ENCODE measurements at places on chromosomes 3 and 15.
A peak's percentile ranks its signal among the peaks of the same experiment; 100 is the strongest.

DNA sequence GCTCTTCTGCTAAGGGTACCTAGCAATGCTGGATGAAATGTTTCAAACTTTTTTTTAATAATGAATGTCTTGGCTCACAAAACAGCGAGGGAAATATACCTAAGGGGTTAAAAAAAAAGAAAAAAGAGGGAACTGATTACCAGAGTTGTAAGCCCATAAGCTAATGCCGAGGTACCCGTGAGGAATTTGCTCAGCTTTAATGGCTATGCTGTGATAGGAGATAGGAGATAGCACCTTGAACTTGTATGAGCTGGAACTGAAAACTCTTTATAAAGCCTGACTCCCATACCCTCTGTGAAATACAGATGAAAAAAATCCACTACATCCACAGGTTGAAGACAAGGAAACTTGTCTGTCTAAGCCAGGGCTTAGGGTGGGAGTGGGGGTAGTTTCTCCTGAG lies 13.9 kb downstream of the GRAMD1C start:
- no peak overlapping the region for H3K27ac ChIP-seq
- H3K4me1 ChIP-seq: no peaks in the 10 kb centered on the region
- H3K36me3 ChIP-seq: no peaks in the 10 kb centered on the region
- peak; percentile 20 for DNase-seq

GRCh38 chr15:80891006-80891405 lies 98.6 kb downstream of the MESD start:
- DNase-seq: no peak
- no peak overlapping the region for H3K27ac ChIP-seq
- peaks cover 3% of the 10 kb centered on the region for H3K27me3 ChIP-seq
- H3K4me1 ChIP-seq: peaks cover 2% of the 10 kb centered on the region
- H3K4me3 ChIP-seq: no peak overlapping the region
- H3K36me3 ChIP-seq: peaks cover 2% of the 10 kb centered on the region

GRCh38 chr15:60555291-60555690 lies 76.3 kb upstream of the ICE2 start:
- peaks cover 47% of the 10 kb centered on the region for H3K36me3 ChIP-seq
- no peak overlapping the region for H3K27ac ChIP-seq
- H3K4me3 ChIP-seq: no peak overlapping the region
- H3K27me3 ChIP-seq: no peaks in the 10 kb centered on the region
- DNase-seq: no peak

- no peak overlapping the region for H3K4me3 ChIP-seq
- no peak overlapping the region for H3K27ac ChIP-seq
- H3K4me1 ChIP-seq: peaks cover 2% of the 10 kb centered on the region
- peak; percentile 51 for DNase-seq
- no peaks in the 10 kb centered on the region for H3K27me3 ChIP-seq
Observed at GRCh38 chr3:177379045-177379444, 181.8 kb upstream of the TBL1XR1 start.

- H3K4me3 ChIP-seq: no peak overlapping the region
- DNase-seq: no peak
- no peak overlapping the region for H3K27ac ChIP-seq
- peaks cover 2% of the 10 kb centered on the region for H3K27me3 ChIP-seq
- H3K4me1 ChIP-seq: no peaks in the 10 kb centered on the region
Observed at GRCh38 chr3:194885766-194886165, 200.1 kb downstream of the FAM43A start.

DNA sequence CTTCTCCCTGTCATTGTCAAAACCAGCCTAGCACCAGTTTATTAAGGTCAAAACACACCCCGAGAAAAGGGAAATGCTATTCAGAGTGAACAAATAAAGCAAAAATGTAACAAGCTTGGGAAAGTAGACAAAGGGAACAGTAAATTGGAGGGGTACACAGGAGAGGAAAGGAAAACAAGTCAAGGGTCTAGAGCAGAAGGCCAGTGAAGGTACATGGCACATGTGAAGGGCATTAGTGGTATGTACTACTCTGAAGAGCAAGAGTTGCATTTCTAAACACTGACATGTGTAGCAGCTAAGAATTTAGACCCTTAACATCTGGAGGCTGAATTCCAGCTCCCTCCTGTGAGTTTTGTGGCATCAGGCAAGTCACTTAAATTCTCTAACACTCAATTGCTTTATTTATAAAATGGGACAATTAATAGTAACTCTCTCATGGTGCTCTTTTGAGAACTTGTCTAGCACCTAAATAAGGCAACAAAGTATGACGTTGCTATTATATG lies 244.3 kb upstream of the ADAMTS9 start:
- no peaks in the 10 kb centered on the region for H3K36me3 ChIP-seq
- no peaks in the 10 kb centered on the region for H3K4me1 ChIP-seq

- H3K27me3 ChIP-seq: peaks cover 56% of the 10 kb centered on the region
- peak; percentile 79 for DNase-seq
- peak overlapping the region; percentile 93 for H3K4me3 ChIP-seq
- peaks cover 18% of the 10 kb centered on the region for H3K4me1 ChIP-seq
- H3K27ac ChIP-seq: peak overlapping the region; percentile 72
- H3K36me3 ChIP-seq: no peaks in the 10 kb centered on the region
Observed at GRCh38 chr3:159763011-159763601, 225.5 kb upstream of the IL12A start.

DNA sequence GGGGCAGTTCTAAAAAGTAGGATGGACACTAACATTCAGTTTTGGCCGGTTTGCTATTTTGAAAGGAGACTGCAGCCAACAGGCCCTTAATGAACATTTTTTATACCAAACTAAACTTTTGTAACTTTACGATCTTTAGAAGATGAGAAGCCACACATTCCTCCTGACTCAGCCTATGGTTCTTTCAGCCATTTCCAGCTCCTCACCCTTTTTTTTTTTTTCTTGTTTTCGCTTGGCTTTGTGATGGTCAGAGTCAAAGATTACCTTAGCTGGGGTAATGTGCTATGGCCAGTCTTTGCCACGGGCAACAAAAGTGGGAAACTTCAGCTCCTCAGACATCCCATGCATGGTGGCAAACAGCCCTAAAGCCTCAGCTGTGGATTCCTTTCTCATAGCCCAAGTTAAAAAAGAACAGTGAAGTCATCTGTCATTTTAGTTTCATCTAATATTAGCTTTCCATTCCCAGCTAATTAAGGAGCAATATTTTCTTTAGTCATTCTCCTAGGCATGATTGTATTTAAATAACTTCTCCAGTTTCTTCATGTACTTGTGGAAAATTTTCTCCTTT lies 368.7 kb downstream of the MFSD1 start:
- no peak for DNase-seq
- no peaks in the 10 kb centered on the region for H3K4me1 ChIP-seq
- no peak overlapping the region for H3K27ac ChIP-seq
- H3K4me3 ChIP-seq: no peak overlapping the region
- no peaks in the 10 kb centered on the region for H3K36me3 ChIP-seq

GRCh38 chr15:76161153-76162035 lies 101.6 kb downstream of the TMEM266 start:
- no peak overlapping the region for H3K4me3 ChIP-seq
- no peaks in the 10 kb centered on the region for H3K36me3 ChIP-seq
- no peaks in the 10 kb centered on the region for H3K4me1 ChIP-seq
- no peak overlapping the region for H3K27ac ChIP-seq

GRCh38 chr3:1026395-1026794 lies 66.4 kb upstream of the CNTN6 start:
- no peak for DNase-seq
- no peak overlapping the region for H3K4me3 ChIP-seq
- no peaks in the 10 kb centered on the region for H3K27me3 ChIP-seq

DNA sequence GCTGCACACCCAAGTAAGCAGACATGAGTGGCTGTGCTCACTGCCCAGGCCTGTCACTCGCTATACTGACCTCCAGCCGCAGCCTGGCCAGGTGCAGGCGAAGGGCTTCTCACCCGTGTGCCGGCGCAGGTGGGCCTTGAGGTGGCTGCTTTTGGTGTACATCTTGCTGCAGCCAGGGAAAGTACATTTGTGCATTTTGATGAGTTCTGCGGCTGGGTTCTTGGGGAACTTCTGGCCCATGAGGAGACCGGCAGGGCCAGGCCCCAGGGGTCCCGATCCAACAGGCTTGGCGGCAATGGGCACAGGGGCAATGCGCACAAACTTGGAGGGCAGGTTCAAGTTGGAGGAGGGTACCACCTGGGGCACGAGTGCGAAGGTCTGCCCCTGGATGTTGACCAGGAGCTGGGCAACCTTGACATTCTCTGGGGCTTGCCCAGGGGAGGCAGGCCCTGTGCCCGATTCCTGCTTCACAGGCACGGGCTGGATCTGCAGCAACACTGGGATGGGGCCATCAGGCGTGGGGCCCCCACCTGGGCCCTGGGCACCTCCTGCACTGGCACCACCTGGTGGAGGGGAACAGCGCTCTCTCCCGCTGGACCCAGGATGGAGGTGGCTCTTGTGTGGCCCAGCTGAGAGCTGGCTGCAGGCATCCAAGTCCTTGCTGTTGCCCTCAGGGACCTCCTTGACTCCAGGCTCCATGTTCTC lies 5.3 kb downstream of the KLF15 start:
- peaks cover 16% of the 10 kb centered on the region for H3K27me3 ChIP-seq
- DNase-seq: no peak
- no peak overlapping the region for H3K4me3 ChIP-seq
- no peaks in the 10 kb centered on the region for H3K36me3 ChIP-seq
- H3K4me1 ChIP-seq: peaks cover 4% of the 10 kb centered on the region

GRCh38 chr15:29696950-29697738 lies 125.1 kb downstream of the TJP1 start:
- H3K4me1 ChIP-seq: no peaks in the 10 kb centered on the region
- peaks cover 2% of the 10 kb centered on the region for H3K27me3 ChIP-seq
- H3K36me3 ChIP-seq: no peaks in the 10 kb centered on the region
- DNase-seq: no peak
- no peak overlapping the region for H3K4me3 ChIP-seq

All from activated CD4-positive, alpha-beta T cell treated with anti-CD3 and anti-CD28 coated beads, Interleukin-2, amount 10 ng/mL, durations not matched to agents 24 days and 14 days (primary cell).